ENCODE measurements at places on chromosomes 5 and 9. TPM values are rescaled to one million over a fixed set of nuclear protein-coding genes. Genes with fewer than 3 reads are reported as not detected.

GRCh38 chr5:113336975-113337374, 97.8 kb downstream of the TSSK1B start:
- H3K4me3 ChIP-seq = no peak overlapping the region
- no peak overlapping the region for H3K27ac ChIP-seq
- peak; percentile 20 for DNase-seq

- H3K4me1 ChIP-seq = peaks cover 15% of the 10 kb centered on the region
- no peak overlapping the region for H3K4me3 ChIP-seq
- H3K27ac ChIP-seq = no peak overlapping the region
- peaks cover 84% of the 10 kb centered on the region for H3K36me3 ChIP-seq
Measured at GRCh38 chr9:92714787-92715487, 45.0 kb upstream of the IPPK start.

DNA sequence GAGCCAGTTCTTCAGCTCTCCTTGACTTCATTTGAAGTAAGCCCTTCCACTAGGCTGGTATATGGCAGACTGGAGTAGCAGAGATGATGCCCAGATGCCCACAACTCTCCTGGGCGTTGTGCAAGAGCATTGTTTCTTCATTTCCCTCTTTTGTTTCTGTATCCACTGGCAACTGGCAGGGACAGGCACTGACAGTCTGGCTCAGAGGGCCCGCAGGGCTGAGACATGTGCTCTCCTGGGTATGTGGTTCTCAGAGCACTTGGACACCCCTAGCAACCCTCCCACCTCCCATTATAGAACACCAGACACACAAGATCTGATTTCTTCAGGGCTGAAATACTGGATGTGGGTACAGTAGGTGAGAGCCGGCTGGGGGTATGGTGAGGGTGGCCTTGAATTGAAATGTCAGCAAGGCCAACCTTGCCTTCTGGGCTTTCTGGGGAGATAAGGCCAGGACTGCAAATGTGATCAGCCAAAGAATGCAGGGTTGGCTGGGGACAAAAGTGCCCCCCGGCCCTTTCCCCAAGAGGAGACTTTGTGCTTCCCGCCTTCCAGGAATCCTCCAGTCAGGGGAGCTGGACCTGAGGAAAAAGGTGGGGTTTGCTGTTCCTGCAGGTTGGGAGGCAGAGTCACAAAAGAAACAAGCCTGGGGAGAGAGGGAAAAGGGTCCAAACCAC, 28.6 kb upstream of the CTNNA1 start:
- no peak overlapping the region for H3K27ac ChIP-seq
- H3K4me1 ChIP-seq = peaks cover 7% of the 10 kb centered on the region
- H3K27me3 ChIP-seq = no peaks in the 10 kb centered on the region
- no peak overlapping the region for H3K4me3 ChIP-seq
- no peaks in the 10 kb centered on the region for H3K36me3 ChIP-seq
- no peak for DNase-seq

Gene SLC24A2
- total RNA-seq = 0.15 TPM

- H3K27ac ChIP-seq = no peak overlapping the region
- no peak overlapping the region for H3K4me3 ChIP-seq
- no peak for DNase-seq
- H3K4me1 ChIP-seq = no peaks in the 10 kb centered on the region
- H3K36me3 ChIP-seq = no peaks in the 10 kb centered on the region
Measured at GRCh38 chr5:115428676-115429075, 115.9 kb downstream of the FEM1C start.

- H3K4me3 ChIP-seq = no peak overlapping the region
- H3K36me3 ChIP-seq = no peaks in the 10 kb centered on the region
- H3K4me1 ChIP-seq = no peaks in the 10 kb centered on the region
- no peak for DNase-seq
Measured at GRCh38 chr5:113236536-113237288, 198.1 kb downstream of the TSSK1B start.

DNA sequence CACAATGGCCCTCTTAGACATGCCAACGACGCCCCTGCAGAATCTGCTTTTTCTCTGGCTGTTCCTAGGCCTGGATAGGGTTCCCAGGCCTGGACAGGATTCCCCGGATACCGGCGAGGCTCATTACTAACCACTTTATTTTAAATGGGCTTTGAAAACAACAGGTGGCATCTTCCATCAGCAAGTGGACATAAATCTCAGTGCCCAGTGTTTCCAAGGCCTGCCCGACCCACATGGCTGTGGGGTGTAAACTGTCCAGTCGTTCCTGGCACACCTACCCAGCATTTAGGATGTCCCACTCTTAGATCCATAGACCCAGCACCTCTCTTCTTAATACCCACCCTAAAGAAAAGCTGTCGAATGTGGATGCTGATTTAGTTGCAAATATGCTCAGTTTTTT, 896 bp downstream of the CMBL start:
- no peak overlapping the region for H3K27ac ChIP-seq
- no peaks in the 10 kb centered on the region for H3K36me3 ChIP-seq
- no peak overlapping the region for H3K4me3 ChIP-seq
- no peak for DNase-seq
- H3K27me3 ChIP-seq = peaks cover 4% of the 10 kb centered on the region
- H3K4me1 ChIP-seq = no peaks in the 10 kb centered on the region

DNA sequence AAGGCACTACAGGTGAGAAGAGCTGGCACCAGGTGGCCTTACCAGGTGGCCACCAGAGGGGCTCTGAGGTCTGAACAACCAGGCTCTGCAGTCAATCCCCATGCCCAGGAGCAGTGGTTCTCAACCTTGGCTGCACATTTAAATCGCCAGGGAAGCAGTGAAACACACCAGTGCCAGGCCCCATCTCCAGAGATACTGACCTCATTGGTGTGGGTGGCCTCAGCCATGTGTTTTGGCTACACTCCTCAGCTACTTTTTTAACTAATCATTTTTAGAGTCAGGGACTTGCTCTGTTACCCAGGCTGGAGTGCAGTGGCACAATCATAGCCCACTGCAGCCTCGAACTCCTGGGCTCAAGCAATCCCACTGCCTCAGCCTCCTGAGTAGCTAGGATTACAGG, 56.0 kb downstream of the GABBR2 start:
- H3K27ac ChIP-seq = no peak overlapping the region
- no peaks in the 10 kb centered on the region for H3K4me1 ChIP-seq
- no peaks in the 10 kb centered on the region for H3K27me3 ChIP-seq
- no peak overlapping the region for H3K4me3 ChIP-seq
- no peaks in the 10 kb centered on the region for H3K36me3 ChIP-seq

DNA sequence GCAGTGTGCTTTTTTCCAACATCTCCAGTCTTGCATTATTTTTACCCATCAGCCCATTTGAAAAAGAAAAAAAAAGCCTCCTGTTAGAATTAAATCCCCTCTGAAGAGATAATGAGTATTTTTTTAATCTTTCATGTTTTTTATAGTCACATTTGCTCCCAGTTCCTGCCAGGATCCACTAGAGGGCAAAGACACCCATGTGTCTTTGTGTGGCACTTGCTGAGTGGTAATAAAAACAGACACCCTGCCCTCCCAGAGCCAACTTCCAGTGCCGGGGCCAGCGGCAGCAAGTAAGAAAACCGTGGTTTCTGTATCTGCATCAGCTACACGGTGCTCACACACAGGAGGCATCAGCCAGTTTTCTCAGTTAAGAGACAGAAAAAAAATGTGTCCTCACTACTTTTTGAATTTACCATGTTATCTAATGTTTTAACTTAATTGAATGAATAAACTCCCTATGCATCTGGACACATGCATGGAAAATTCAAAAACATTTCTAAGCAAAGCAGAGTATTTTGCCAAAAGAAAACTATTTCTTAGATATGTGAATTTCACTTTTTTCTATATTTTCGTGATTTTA, 70.2 kb upstream of the PLEKHG4B start:
- no peak overlapping the region for H3K4me3 ChIP-seq
- no peak for DNase-seq
- no peaks in the 10 kb centered on the region for H3K4me1 ChIP-seq
- H3K27ac ChIP-seq = no peak overlapping the region

GRCh38 chr9:20240498-20240897, 381.8 kb downstream of the MLLT3 start:
- H3K4me3 ChIP-seq = no peak overlapping the region
- no peak for DNase-seq
- H3K27ac ChIP-seq = no peak overlapping the region

GRCh38 chr9:26329974-26330373, 562.6 kb downstream of the CAAP1 start:
- H3K27ac ChIP-seq = no peak overlapping the region
- H3K36me3 ChIP-seq = no peaks in the 10 kb centered on the region
- no peaks in the 10 kb centered on the region for H3K4me1 ChIP-seq
- no peak overlapping the region for H3K4me3 ChIP-seq
- no peaks in the 10 kb centered on the region for H3K27me3 ChIP-seq

DNA sequence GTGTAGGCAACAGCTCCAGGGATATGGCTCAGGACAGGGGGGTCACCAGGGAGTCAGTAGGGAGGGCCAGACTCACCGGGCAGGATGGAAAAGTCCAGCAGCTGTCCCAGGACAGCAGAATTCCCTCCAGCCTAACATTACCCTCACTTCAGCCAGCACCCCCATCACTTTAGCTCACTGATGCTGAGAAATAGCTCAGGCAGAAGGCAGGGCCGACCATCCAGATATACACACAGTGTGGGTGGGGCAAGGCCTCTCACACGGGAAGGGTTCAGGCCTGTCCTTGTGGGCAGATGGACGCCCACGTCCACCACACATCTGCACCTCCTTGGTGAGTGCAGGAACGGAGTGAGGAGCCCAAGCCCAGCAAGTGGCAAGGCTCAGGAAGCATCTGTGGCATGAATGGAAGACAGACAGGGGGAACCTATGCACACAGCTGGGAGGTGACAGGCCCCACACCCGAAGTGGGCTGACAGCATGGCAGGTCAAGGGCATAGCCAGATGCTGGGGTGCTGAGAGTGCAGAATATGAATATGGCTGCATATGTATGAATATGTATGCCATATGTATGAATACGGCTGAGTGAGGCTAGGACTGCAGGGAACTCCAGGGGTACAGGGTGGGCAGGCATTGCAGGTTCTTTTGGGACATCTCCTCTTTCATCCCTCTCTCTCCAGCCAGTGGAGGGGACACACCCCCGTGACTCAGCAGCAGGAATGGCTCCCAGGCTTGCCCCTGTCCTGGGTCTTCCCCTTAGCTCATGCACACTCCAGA, 17.0 kb downstream of the BICD2 start:
- H3K36me3 ChIP-seq = no peaks in the 10 kb centered on the region
- no peak for DNase-seq
- H3K27me3 ChIP-seq = no peaks in the 10 kb centered on the region
- H3K4me3 ChIP-seq = no peak overlapping the region
- H3K4me1 ChIP-seq = peaks cover 45% of the 10 kb centered on the region

- no peaks in the 10 kb centered on the region for H3K36me3 ChIP-seq
- no peak for DNase-seq
- no peak overlapping the region for H3K4me3 ChIP-seq
- H3K4me1 ChIP-seq = no peaks in the 10 kb centered on the region
Measured at GRCh38 chr9:86856259-86856658, 91.0 kb downstream of the GAS1 start.
